ENCODE measurements at places on chromosomes 3 and 15.

DNA sequence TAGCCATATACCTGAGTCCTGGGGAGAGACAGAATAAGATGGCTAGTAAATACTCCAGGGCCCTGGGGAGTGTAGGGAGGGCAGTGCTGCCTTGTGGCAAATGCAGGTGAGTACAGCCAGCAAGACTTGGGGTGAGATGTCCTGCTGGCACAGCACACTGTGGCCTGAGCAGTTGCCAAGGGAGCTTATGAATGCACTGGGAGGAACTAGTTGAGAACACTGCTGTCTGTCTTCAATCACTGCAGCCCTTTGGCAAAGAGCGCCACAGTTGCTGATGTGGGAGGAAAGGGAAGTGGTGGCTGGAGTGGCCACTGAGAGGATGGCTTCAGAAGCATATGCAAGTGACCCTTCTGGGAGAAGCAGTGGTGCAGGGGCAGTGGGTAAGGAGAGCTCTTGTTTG is 264.6 kb downstream of the RORA start:
- DNase-seq, result peak; percentile 50

DNA sequence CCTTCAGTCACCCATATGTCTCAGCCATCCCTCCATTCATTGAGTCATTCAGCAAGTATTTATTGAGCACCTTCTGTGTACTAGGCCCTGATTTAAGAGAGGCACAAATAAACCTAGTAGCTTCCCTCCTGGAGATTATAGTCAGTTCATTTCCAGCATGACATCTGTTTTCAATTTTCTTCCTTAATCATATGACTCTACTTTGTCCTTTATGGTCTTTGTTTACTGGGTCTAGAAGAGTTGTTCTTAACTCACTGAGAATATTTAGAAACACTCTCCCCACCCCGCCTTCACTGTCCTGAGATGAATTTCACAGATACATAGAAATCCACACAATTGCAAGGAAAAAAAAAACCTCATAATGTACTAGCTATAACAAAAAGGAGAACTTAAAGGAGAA is 44.8 kb upstream of the ADAMTS9 start:
- DNase-seq, result no peak

DNA sequence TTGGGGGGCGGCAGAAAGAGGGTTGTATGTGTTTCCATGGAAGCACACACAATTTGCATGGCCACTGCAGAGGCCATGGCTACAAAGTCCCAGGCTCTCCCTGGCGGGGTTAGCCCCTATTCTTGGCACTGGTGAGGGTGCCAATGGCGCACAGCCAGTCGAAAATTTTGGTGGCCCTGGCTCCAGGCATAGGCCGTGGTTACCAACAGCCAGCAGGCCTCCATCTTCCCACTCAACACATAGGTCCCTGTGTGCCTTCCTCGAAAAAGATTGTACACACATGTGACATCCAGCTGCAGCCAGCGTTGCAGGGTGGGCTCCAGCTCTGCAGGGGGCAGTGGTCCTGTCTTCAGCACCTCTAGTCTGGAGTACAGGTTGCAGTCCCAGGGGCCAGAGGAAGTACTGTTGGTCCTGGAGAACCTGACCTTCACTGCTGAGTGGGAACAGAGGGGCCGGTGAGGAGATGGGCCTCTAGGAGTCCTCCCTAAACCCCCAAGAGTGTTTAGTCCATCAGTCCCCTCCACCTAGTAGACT is 7.1 kb downstream of the P4HTM start:
- no peak for DNase-seq

DNA sequence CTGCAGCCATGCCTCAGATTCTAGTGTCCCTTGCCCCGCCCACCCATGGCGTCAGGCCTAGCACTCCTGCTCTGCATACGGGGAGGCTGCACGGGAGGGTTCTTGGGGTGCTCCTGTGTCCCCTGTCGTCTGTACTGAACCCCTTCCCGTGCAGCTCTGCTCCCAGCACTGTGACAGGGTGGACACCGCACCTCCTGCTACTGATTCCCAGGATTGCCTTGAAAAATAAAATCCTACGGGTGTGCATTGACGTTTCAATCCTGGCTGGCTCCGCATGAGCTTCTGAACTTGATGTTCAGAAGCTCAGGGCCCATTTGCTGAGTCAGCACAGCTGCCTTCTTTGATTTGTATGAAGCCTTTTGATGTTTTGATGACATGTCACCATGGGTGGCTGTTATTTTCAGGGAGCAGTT is 176.4 kb downstream of the APBA2 start:
- no peak for DNase-seq

DNA sequence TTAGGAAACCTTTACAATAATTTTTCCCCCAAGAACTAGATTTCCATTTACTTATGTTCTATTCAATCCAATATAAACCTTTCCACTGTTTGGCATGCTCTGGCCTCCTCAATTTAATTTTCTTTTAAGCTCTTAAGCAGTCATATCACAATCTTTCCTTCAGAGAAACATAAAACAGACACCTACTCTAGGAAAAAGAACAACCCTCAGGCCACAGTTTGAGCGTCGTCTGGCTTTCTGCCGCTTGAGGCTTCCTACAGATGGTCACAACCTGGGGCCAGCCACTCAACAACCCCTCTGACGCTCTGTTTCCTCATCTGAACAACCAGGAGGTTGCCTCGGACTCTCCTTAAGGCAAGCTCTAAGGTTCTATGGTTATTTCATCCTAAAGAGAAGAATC is 143.3 kb downstream of the ADAMTS17 start:
- no peak for DNase-seq

GRCh38 chr3:190083635-190084034 is 37.1 kb downstream of the P3H2 start:
- no peak for DNase-seq

DNA sequence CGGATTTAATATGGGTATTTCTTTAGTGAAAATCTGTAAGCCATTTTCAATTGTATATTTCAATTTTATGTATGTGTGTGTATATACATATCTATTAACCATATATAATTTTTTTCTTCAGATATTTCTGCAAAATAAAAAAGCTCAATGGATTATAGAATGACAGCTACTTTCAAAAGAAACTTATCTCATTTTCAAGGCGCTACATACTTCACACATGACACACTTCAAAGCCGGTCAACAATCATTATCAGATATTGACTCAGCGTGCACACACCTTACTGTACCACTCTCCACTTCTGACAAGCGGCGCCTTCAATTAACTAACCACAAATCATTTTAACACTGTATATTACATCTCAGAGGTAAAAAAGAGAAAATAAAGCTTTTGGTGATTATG is 39.6 kb downstream of the ATP13A3 start:
- DNase-seq, result no peak

DNA sequence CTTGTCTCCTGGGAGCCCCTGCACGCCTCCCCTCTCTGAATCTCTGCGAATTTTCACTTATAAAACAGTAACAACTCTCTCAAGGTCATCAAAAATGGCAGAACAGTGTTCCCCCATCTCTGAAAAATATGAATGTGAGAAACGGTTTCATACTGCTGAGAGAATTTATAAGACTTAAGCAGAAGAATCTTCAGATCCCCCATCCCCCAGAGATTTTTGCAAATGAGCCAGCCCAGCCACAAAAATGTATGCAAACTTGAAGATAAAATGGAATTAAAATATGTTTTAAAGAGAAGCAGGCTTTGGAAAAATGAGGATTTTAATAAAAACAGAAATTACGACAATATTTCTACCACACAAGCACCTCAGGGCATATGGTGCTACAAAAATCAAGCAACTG is 173.0 kb downstream of the STT3B start:
- DNase-seq, result no peak

GRCh38 chr15:88654430-88655102 is 15.8 kb downstream of the ISG20 start:
- DNase-seq, result no peak

DNA sequence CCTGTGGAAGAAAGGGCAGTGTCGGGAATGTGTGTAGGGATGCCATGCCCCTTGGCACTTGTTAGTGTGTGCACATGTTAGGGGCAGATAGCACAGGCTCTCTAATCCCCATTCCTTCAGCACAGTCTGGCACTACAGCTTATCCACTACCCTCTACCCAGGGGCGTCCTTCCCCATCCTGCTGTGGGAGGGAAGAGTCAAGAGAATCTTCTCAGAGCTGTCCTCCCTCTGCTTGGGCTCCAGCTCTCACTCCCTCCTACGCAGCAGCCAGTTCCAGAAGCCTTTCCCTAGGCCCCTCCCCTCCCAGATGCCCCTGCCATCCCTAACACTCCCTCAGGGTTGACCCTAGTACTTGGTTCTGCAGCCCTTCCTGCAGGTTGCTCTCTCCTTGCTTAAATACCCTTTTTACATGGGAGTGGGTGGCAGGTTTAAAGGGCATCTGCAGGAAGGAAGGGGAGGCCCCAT is 815 bp upstream of the GRM2 start:
- DNase-seq, result no peak

DNA sequence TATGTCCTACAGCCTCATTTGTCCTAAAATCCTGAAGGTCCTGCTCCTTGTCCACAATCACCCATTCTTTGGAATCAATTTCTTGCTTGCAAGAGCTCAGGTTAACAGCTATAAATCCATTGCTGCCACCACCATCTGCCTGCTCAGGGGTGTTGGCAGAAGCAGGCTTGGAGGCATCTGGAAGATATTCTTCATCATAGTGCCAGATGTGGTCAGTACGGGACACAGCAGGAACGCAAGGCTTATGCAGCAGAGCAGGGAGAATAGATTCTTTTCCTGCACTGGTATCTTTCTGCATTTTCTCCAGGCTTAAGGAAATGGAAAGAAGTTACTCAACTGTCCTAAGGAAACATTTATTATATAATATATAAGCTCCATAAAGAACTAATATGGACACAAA is 38.5 kb upstream of the CDAN1 start:
- DNase-seq, result no peak

DNA sequence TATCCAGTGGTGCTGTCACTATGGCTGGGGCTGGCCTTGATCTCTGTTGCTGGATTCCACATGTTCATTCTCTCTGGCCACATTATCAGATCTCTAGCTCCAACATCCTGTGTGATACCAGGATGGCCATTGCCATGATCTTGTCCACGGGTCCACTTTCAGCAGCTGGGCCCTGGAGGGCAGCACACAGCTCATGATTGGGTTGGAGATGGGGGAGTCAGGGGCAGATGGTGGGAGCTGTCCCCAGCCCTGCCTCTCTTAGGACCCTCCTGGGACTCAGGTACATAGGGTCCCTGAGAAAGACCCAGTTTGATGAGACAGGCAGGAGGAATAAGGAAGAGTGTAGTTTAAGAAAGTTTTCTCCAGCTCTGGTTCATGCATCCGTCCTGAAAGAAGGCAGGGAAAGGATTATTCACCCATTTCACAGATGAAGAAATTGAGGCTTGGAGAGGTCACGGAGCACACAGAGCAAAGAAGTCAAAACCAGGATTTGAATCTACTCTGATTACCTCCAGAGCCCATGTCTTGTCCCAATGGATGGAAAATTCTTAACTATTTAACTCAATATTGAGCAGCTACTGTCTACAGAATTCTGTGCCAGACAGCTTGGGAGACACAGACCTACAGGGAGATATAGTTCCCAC is 100.5 kb downstream of the LINGO1 start:
- no peak for DNase-seq

DNA sequence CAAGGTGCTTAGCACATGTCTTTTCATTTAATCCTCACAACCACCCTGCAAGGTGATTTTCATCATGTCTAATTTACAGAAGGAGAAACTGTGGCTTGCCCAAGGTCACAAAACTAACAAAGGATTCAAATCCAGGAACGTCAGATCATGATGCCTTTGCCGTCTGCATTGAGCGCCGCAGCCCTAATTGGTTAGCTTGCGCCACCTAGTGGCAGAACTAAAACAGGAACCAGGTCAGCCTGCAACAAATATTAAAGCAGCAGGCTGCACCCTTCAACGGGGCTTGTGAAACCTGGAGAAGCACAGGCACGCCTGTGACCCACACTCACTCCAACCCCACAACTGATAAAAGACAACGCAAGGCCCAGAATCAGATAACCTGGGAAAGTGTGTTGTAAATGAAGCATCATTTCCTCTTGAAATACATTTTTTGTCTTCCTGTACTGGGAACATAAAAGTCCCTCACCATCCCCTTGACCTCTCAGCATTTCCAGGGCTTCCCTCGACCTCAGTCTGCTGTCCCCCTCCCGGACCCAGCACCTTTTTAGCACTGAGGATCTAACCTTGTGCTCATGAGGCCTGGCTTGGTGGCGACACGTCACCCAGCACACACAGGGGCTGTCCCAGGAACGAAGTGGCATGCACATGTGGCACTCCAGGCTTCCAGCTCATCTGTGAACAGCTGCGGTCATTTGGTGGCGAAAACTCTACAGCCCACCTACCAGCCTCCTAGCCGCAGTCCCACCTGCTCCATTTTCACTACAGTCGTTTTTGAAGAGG is 17.3 kb downstream of the DPH3 start:
- peak; percentile 72 for DNase-seq

GRCh38 chr3:98440283-98440682 is 22.7 kb upstream of the OR5K1 start:
- no peak for DNase-seq

DNA sequence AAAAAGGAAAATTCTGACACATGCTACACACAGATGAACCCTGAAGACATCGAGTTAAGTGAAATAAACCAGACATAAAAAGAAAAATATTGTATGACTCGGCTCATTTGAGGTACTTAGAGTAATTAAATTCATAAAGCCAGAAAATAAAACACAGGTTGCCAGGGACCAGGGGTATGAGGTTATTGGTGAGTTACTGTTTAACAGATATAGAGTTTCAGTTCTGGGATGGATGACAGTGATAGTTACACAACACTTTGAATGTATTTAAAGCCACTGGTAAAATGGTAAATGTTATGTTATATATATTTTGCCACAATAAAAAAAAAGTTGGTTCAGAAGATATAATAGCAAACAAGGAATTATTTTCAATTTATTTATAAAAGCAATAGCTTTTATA is 436.1 kb upstream of the WNT5A start:
- no peak for DNase-seq

DNA sequence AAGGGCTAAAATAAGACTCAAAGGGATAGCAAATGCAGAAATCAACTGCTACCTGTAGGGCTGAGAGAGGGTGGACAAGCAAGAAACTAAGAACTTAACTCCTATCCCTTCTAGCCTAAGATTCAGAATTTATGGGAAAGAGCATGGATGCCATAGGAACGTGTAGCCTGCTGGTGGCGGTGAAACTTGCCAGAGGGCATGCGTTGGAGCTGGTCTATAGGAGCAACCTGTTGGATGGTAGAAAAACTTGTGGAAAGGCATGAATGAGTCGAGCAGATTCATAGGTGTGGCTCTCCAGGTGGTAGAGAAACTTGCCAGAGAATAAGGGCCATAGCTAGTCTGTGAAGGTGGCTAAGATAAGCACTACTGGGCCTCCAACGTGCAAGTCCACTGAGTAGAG is 137.2 kb downstream of the DOCK3 start:
- DNase-seq, result no peak

DNA sequence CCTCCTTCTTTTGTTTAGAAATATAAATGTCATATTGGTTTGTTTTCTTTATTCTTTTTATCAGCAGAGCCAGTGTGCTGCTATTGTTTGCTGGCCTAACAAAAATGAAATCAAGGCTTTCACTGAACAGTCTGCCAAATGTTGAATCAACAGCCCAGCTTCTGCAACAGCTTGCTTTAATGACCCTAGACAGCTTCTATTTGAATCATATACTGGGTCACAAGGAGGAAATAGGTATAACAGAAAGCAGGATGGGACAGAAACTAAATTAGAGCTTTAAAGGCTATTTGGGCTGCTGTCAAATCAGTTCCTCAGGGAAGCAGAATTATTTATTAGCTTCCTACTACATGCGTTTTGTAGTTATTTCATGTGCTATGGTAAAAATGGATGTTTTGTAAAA is 12.1 kb upstream of the DNAJC13 start:
- no peak for DNase-seq

Measured in substantia nigra (tissue), 51 donors.